M059J (cell line): ENCODE measurements at places on chromosomes 5 and 9. TPM values are rescaled to one million over a fixed set of nuclear protein-coding genes. Genes with fewer than 3 reads are reported as not detected.

DNA sequence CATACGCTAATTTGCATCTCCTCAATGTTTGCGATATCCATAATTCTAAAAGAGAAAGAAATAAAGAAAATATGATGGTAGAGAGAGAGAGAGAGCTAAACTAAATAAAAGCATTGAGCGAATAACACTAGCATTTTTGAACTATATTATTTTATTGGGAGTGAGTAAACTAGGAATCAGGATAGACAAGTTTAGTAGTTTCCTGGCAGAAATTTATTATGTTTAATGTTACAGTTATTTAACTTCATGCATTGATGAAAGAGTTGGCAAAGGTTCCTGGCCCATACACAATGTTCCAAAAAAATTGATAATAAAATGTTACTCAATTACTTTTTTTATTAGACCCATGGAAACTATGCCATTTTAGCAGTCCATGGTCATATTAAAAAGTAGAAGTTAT, 1708.2 kb upstream of the CDH6 start:
- DNase-seq, result no peak

- peak; percentile 22 for DNase-seq
These were observed 711 bp downstream of the PGGT1B start for GRCh38 chr5:115262011-115262320.

The FOXD4L3 gene
- not detected in 2 replicates for total RNA-seq

GRCh38 chr5:127758766-127759283, 55.6 kb downstream of the CCDC192 start:
- DNase-seq, result peak; percentile 27

- DNase-seq, result no peak
These were observed 71.7 kb upstream of the SNX2 start for GRCh38 chr5:122703203-122703602.

The JADE2 gene
- total RNA-seq, result 19.8 and 34.4 TPM in 2 replicates

The PHYHD1 gene
- not detected in 2 replicates for total RNA-seq

GRCh38 chr9:74645007-74645639, 148.0 kb downstream of the RORB start:
- DNase-seq, result peak; percentile 15

GRCh38 chr9:8014997-8015682, 215.6 kb upstream of the DMAC1 start:
- DNase-seq, result no peak

DNA sequence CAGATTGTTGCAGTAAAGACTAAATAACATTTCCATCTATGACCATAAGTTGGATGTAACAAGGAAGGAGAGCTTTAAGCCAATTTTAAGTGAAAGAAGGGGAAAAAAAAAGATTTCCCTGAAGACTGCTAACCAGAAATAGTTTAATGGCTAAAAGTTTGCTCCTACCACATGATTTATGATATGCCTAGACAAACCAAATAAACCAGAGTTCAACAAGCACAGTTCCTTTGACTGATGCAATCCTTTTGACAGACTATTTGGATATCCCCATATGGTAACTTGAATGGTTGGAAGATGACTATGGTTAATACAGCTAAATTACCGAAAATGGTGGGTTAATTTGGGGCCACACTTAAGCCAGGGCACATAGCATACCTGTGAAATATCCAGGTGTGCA, 338.5 kb downstream of the CETN3 start:
- no peak for DNase-seq

The FOXD4L5 gene
- total RNA-seq, result 0.07 TPM in 1 of 2 replicates, not detected in the other

The MZB1 gene
- not detected in 2 replicates for total RNA-seq

The GMCL2 gene
- total RNA-seq, result not detected in 2 replicates

GRCh38 chr9:120186276-120186675, 393.7 kb downstream of the CDK5RAP2 start:
- DNase-seq, result no peak

GRCh38 chr5:176959051-176959450, 47.5 kb downstream of the UIMC1 start:
- DNase-seq, result peak; percentile 40

- no peak for DNase-seq
These were observed 71.9 kb downstream of the SMIM23 start for GRCh38 chr5:171857489-171857876.

The FNIP1 gene
- 20.1 and 26.4 TPM in 2 replicates for total RNA-seq

GRCh38 chr5:87307796-87308423, 40.2 kb downstream of the RASA1 start:
- DNase-seq, result no peak

GRCh38 chr9:110744715-110745384, 76.3 kb downstream of the MUSK start:
- DNase-seq, result peak; percentile 99

DNA sequence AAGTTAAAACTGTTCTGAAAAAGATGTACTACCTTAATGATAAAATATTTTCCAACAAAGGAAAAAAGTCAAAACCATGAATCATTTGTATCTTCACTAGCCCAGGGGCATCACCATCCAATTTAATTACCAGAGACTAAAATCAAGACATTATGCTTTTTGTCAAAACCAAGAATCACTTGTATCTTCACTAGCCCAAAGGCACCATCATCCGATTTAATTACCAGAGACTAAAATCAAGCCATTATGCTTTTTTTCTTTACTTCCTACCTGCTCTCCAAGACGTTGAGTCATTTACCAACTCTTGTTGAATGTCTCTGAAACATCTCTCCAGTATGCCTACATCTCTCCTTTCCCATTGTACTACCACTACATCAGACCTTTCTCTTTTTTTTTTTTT, 37.9 kb downstream of the FBXO38 start:
- DNase-seq, result no peak

The ALDOB gene
- not detected in 2 replicates for total RNA-seq

GRCh38 chr9:80134487-80134886, 562.7 kb downstream of the TLE4 start:
- DNase-seq, result no peak

DNA sequence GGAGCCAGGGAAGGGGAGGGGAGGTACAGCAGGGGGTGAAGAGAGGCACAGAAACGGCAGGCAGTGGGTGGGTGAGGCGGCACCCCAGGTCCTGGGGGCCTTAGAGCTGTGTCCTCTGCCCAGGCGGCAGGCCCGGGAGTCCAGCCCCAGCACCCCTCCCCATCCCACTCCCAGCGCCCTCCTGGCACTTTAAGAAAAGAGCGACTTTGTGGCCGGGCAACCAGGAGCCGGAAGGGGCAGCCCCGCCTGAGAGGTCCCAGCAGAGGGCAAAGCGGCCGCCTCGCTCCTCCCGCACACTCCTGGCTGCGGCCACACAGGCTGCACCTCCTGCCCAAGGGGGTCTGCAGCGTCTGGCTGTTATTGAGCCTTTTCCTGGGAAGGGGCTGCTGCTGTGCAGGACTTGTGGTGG, 42.6 kb downstream of the NACC2 start:
- DNase-seq, result peak; percentile 83

The SEMA5A gene
- total RNA-seq, result 10.5 and 18.6 TPM in 2 replicates

DNA sequence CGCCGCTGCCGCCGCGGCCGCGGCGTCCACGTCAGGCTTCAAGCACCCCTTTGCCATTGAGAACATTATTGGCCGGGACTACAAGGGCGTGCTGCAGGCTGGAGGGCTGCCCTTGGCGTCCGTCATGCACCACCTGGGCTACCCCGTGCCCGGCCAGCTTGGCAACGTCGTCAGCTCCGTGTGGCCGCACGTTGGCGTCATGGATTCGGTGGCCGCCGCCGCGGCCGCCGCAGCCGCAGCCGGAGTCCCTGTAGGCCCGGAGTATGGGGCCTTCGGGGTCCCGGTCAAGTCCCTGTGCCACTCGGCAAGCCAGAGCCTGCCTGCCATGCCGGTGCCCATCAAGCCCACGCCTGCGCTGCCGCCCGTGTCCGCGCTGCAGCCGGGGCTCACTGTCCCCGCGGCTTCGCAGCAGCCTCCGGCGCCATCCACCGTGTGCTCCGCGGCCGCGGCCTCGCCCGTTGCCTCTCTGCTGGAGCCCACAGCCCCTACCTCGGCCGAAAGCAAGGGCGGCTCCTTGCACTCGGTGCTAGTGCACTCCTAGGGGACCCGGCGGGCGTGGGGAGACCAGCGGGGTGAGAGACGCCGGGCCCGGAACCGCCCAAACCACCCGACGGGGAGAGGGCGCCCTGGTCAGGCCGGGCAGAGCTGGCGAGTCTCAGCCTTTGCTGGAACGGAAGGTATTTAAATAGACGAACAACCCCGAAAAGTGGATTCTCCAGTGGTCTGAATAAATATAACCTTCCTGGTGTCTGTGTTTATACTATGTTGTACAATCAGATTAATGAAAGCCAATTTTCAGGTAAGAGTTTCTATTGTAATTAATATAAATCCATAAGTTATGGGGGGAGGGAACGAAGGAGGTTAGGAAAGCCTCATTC, 1.2 kb downstream of the FOXB2 start:
- no peak for DNase-seq

- no peak for DNase-seq
These were observed 13.7 kb upstream of the SYK start for GRCh38 chr9:90787771-90788460.

GRCh38 chr5:92265804-92266203, 882.7 kb upstream of the ARRDC3 start:
- DNase-seq, result no peak

The ZCCHC7 gene
- total RNA-seq, result 7.6 and 16.0 TPM in 2 replicates

DNA sequence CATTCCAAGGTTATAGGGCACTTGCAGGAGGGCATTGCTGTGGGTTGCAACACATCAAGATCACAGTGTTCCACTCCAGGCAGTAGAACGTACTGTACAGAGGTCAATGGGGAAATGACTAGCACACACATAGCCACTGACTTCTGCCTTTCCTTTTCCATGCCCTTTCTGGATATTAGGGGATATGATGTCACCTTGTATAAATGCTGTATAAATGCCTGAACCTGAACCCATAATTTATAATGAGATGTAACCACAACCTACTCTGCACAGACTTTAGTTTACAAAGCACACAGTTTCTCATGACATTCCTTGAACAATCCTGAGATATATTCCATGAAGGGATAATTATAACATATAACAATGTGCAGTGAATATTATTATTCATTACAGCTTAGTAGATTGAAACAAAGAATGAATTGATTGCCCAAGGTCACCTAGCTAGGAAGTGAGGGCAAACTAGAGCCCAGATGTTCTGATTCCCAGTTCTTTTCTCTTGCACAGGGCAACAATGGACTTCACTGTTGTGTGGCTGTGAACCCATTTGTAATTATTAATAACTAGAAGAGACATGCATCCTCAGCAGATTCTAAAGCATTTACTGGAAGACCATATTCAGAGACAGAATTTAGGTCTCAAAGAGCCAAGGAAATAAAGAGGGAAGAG, 5.6 kb upstream of the ABLIM3 start:
- DNase-seq, result peak; percentile 96

- DNase-seq, result no peak
These were observed 335.3 kb upstream of the ADAMTS16 start for GRCh38 chr5:4804691-4805360.

The SRP19 gene
- total RNA-seq, result 110 and 166 TPM in 2 replicates

DNA sequence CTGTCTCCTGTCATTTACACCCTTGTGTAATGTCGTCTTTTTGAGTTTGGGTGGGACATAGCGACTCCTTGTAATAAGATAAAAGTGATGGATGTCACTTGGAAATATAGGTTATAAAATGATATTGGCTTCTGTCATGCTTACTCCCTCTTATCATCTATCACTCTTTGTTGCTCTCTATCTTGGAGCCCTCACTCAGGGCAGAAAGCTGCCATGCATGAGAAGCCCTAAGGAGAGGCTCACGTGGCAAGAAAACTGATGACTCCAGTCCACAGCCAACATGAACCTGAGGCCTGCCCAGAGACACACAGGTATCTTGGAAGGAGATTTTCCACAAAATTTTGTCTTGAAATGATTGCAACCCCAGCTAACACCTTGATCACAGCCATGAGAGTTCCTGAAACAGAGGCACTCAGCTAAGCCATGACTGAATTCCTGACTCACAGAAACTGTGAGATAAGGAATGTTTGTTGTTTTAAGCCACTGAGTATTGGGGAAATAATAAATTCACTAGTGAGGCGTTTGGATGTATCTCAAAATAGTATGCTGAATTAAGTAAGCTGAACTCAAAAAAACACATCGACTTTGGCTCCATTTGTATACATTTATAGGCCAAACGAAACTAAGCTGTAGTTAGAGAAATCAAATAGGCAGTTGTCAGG, 216.7 kb downstream of the CDH18 start:
- peak; percentile 58 for DNase-seq

- DNase-seq, result no peak
These were observed 10.0 kb downstream of the CMBL start for GRCh38 chr5:10297646-10298204.

The NXNL2 gene
- total RNA-seq, result 0.52 TPM in 1 of 2 replicates, not detected in the other

The PCDHGC5 gene
- 2.0 and 2.2 TPM in 2 replicates for total RNA-seq

The NOXA1 gene
- not detected in 2 replicates for total RNA-seq

- no peak for DNase-seq
These were observed 27.2 kb upstream of the CER1 start for GRCh38 chr9:14749741-14750211.

- DNase-seq, result no peak
These were observed 81.9 kb downstream of the ATPSCKMT start for GRCh38 chr5:10167806-10168205.

DNA sequence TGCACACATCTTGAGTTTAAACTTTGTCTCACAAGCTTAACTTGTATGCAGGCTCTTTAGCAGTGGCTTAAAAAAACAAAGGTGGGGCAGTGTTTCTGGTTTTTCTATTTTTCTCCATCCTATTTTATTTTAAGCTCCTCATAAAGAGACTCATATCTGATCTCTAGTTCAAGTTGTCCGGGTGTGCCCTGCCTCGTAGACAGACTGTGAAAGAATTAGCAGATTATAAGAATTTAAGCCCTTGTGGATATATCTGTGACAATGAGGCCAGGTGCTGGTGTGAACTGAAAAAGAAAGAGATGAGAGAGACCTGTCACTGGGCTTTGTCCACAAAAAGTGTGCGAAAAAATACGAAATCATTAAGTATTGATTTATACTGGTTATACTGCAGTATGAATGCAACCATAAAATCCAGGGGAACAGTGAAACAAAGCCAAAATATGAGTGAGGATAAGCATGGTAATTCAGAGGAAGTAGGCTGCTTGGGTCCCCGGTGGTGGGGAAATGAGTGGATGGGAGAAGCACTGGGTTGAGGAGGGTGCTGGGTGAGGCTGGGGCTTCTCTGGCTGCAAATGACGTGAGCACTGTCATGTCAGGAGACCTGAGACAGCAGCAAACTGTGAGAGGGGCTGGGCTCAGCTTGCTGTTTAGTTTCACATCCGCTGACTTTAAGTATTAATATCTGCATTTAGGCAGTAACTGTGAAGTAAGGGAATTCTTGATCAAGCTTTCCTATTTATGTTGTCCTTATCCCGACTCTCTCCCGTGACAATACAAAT, 179.7 kb upstream of the ANKRD55 start:
- no peak for DNase-seq
